Left hindlimb (tissue), 1 donor: ENCODE measurements at places on chromosomes 6 and 20.
A peak's percentile ranks its signal among the peaks of the same experiment; 100 is the strongest.

- no peak for DNase-seq
Observed at GRCh38 chr20:63885264-63886053, 9.5 kb upstream of the DNAJC5 start.

DNA sequence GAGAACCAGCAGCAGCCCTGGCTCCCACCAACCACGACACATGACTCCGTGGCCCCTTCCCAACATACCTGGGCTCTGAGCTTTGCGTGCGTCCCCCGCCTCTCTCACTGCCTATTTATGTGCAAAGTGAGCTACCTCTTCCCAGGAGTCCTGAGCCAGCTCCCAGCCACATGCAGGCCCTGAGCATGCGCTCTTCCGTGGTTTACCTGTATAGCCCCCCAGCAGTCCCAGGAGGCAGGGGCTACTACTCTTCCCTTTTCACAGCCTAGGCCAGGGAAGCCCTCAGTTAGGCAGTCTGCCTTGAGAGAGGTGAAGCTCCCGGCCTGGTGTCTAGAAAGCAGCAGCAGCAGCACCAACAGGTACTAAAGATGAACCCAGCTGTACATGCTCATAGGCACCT, 114.8 kb upstream of the CDYL start:
- DNase-seq: no peak

- DNase-seq: no peak
Observed at GRCh38 chr20:47669489-47669888, 115.8 kb downstream of the SULF2 start.

GRCh38 chr6:32971242-32971580, 2.8 kb downstream of the BRD2 start:
- no peak for DNase-seq

- no peak for DNase-seq
Observed at GRCh38 chr6:109060571-109060970, 34.1 kb downstream of the SESN1 start.

DNA sequence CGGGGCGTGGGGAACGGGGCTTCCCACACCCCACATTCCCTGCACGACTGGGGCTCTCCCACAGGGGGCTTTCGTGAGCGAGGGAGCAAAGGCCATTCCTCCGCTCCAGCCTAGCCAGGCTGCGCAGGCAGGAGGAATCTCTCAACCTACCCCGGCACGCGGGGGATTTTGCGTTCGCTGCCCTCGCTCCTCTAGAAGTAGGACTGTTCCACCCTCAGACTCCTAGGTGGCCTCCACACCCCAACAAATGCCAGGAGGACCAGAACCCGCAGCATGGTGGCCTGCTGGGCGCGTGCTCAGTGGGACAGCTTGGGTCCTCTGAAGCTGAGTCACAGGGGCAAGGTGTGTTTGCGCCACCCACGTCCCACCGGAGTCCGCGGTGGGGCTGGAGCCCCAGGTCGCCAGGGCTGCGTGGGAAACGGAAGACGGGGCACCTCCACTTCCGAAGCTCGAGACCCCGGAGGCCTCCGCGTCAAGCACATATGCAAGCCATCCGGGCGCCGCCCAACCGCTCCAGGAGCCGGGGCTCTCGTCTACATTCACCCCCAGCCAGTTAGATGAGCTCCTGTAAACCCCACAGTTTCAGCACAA, 1938.5 kb upstream of the DEFB115 start:
- no peak for DNase-seq

DNA sequence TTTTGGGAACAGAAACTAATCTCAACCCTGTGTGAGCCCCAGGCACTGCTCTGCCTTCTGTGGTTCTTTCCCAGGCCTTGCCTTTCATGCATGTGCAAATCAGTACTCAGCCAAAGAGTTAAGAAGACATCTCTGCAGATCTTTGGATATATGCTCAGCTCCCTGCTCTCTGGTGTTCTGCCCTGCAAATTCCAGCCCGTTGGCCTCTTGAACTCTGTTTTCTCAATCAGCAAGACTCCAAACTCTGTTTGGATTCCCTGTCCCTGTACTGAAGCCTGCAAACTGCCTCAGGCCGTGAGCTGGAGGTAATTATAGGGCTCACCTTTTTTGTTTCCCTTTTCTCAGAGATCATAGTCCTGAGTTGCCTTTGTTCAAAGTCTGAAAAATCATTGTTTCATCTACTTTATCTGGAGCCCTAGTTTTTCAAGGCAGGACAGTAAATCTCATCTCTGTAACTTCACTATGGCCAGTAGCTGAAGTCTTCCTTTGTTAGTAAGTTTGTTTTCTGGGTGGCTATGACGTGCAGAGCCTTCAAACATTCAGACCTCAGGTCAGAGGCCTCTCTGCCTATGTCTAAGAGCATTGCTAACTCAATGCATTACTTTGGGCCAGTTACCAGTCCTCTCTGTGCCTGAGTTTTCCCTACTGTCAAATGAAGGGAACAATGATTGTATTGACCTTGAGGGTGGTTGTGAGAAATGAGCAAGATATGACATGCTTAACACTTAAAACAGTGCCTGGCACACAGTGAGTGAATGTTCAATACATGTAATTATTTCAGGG, 15.9 kb upstream of the MDFI start:
- no peak for DNase-seq

- no peak for DNase-seq
Observed at GRCh38 chr20:62694868-62695267, 13.8 kb upstream of the NTSR1 start.

GRCh38 chr6:149482545-149483333, 2.1 kb downstream of the ZC3H12D start:
- DNase-seq: no peak

- DNase-seq: no peak
Observed at GRCh38 chr6:136793363-136793762, 1.1 kb upstream of the MAP3K5 start.

GRCh38 chr6:157665180-157665579, 157.9 kb upstream of the SNX9 start:
- no peak for DNase-seq

- DNase-seq: no peak
Observed at GRCh38 chr6:53441035-53441493, 92.3 kb upstream of the ELOVL5 start.

DNA sequence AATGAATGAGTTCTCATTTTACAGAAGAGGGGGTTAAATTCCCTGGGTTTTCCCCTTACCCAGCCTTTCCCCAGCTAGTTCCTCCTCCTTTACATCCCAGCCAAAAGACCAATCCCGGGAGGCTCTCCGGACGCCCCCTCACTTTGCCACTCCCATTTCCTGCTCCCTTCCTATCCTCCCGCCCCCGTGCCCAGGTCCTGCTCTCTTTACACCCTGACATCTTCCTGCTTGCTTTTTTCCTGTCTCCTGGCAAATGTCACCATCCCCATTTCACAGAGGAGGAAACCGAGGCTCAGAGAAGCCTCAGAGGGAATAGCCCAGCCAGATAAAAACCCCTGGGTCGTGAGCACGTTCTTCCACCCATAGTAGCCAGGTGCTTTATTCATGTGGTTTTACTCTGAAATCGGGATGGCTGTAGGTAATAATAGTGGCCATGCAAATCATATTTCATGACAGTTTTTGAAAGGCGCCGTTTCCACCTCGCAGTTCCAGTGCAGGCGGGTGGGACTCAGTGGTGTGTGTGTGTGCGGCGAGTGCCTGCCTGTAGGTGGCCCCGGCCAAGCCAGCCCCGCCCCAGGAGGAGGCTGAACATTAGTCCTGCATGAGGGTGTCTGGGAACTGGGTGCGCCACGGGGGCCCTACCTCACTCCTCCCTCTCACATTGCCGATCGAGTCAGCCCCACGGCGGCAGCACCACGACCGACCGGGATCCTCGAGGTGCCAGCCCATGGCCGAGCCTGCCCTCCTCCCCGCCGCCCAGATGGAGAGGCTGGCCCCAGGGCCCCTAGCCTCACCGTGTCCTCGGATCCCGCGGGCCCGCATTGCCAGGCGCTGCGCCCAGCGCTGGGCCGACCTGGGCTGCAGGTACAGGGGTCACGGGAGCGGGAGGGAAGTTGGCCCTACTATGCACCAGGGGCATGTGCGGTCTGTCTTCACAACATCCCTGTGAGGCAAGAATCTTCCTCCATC, at the start of gene ARHGAP40:
ARHGAP40 (plus strand) TSS at position 594 of the 969 bp plus-strand sequence.
- no peak for DNase-seq

DNA sequence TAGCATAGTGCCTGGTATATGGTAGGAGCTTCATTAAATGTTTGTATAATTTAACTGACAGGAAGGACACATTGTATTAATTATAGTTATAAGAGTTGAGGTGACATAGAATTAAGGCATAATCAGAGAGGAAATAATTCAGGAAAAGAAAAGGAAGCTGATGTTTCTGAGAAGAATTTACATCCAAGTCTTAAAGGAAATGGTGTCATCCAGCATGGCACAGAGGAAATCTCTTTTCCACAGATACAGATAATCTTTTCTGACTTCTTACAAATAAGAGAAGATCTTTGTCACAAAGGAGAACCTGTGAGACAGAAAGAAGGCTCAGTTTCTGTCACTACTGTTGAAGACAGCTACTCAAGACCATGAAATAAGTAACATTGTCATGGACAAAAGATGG, 222.5 kb downstream of the GJA1 start:
- no peak for DNase-seq

DNA sequence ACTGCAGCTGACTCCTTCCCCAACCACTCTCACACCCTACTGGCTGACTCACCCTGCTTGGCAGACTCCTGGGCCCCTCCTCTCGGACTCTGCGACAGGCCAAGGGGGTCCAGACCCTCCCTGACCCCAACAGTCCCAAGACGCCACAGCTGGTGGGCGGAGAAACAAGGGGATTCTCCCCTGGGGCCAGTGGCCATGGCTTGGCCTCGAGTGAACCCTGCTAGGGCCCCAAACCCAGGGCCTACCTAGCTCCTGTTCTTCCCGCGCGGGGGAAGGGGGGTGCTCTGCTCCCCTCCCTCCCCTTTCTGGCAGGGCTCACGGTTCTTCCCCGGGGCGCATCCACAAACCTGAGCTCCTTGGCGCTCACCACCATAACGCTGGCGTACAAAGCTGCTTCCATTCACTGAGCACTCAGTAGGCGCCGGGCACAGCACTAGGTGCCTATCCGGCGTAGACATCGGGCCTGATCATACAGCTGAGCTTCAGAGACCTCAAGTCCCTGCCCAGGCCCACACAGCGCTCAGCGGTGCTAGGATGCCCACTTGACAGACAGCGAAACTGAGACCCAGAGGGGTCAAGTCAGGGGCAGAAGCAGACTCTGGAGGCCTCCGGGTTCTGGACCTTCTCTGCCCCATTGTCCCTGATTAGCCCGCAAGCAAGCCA, 597 bp downstream of the ADA start:
- no peak for DNase-seq

DNA sequence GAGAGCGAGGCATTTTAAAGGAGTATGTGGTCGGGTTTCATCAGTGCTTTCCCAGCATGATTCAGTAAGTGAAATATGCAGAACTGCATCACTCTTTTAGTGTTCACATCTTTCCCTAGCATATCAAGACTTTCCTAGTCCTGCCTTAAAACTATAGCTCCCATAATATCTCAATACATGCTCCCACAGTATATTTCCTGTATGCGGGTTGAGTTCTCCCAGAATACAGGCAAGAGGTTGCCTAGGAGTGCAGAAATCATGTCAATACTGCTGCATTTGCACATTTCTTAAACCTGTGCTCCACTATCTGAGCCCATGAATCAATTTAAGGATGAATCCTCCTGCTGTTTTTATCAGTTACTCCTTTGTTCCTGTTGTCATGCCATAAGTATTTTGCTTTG, 386.6 kb upstream of the SLC35B3 start:
- no peak for DNase-seq

DNA sequence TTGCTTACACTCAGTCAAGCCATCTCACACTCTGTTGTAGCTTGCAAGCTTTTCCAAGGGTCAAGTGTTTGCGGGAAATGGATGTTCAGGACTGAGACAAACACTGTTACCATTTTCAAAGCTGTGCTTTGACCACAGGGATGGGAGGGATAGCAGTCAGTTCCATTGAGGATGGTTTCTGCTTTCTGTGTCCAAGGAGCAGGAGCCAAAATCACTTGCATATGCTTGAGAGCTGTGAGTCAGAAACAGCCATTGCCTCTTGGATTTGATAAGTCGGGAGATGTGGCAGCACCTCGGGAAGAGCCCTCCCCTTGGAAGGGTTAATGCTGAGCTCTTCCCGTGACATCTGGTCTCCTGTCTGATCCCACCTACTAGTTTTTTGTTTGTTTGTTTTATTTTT, 85.2 kb downstream of the TCP11 start:
- DNase-seq: no peak

DNA sequence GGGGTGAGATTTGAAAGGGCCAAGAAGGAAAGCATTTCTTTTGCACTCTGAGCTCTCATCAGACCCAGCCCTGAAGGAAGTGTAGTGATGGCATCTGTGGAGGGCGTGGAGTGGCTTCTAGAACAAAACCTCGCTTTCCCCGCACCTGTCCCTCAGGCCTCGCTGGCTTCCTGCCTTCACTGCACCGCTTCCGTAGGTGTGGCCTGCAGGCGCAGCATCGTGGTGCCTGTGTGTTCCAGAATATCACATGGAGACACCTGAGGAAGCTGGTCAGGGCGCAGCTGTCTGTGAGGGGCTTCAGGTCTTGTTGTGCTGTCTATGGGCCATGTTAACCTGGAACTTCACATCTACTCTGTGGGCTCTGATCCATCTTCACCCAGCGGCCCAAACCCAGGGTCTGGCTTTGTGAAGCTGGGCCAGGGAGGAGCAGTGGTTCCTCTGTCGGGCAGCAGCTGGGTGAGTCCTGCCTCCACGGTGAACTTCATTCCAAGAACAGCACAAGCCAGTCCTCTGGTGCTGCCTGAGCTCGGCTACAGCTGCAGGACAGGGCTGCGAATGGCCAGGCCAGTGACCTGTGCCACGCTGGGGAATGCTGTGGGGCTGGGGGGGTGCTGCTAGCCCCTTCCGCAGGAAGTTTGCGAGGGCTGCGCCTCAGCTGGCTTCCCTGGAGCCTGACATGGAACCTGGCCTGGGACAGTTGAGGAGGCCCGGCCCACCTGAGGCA, 40.9 kb downstream of the DSTN start:
- DNase-seq: peak; percentile 47

DNA sequence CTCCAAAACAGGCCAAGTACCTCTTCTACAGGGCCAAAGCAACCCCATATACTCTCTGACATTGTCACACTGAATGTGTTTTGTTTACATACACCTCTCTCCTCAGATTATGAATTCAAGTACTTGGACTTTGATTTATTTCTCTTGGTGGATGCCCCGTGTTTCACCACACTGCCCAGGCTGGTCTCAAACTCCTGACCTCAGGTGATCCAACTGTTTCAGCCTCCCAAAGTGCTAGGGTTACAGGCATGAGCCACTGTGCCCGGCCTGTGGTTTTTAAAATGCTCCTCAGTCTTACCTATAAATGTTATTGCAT, 16.1 kb downstream of the CSNK2A1 start:
- DNase-seq: no peak

GRCh38 chr6:116409756-116410155, 39.0 kb downstream of the DSE start:
- no peak for DNase-seq

GRCh38 chr6:38088829-38089228, 269.3 kb downstream of the ZFAND3 start:
- no peak for DNase-seq

GRCh38 chr6:16712931-16713484, 48.3 kb downstream of the ATXN1 start:
- DNase-seq: no peak

- no peak for DNase-seq
Observed at GRCh38 chr6:13113981-13114593, 214.2 kb downstream of the TBC1D7 start.

- DNase-seq: no peak
Observed at GRCh38 chr6:48998574-48998973, 464.5 kb downstream of the MMUT start.
